Right cardiac atrium (tissue), 5 donors: ENCODE measurements at places on chromosomes 2 and 18.

- DNase-seq: no peak
These were observed 7.4 kb upstream of the MBOAT2 start for GRCh38 chr2:9010866-9011265.

- DNase-seq: peak; percentile 56
These were observed 74.1 kb downstream of the GALR1 start for GRCh38 chr18:77323640-77324299.

DNA sequence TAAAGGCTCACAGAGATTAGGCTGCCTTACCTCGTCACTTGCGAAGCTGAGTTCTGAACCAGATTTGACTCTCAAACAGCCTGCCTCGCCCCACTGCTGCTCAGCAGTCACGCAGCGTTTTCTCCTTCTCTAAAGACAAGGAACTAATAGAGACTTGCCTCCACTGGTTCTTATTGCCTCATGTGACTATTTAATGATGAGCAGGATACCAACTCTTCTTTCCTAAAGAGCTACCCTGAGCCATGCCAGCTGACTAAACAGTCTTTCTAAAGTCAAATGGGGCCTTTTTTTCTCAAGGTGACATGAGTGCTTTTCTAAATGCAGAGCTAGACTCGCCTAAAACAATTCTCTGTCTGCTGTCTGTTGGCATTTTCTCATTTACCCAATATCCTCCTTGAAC, 147.5 kb downstream of the NCKAP5 start:
- no peak for DNase-seq

GRCh38 chr18:45666520-45666919, 51.2 kb downstream of the SLC14A2 start:
- DNase-seq: no peak

DNA sequence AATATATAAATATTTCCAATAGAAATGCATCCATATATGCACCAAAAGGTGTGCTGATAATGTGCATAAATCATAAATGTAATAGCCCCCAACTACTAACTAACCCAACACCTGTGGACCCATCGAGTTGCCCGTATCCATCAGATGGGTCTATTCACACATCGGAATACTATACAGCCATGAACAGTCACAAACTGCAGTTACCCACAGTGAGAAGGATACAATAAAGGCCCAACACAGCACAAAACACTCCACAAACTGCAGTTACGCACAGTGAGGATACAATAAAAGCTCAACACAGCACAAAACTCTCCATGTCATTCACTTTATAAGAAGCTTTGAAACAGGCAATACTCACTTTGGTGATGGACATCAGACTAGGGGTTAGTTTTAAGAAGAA, 145.3 kb upstream of the OTOS start:
- no peak for DNase-seq

GRCh38 chr18:46856973-46857372, 60.3 kb downstream of the PIAS2 start:
- DNase-seq: no peak

- DNase-seq: no peak
These were observed 4.8 kb upstream of the ITPRIPL1 start for GRCh38 chr2:96320326-96320725.

DNA sequence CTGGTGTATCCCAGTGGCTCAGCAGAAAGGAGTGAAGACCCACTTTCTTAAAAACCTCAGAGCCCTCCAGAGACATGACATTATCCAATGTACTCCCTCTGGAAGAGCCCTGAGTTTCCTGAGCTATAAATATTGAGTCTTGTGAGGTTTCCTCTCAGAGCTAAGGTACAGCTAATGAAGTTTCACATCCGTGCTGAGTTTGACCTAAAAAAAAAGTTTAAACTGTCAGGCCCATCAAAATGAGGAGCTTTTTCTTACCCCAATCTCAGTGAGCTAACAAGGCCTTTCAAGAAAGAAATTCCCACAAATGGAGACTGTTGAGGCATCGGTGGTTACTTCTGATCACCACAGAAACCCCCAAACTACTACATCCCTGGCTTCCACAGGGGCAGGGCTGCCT, 65.4 kb upstream of the ST8SIA3 start:
- no peak for DNase-seq
